ENCODE measurements at places on chromosomes 6 and 20. TPM values are rescaled to one million over a fixed set of nuclear protein-coding genes. Genes with fewer than 3 reads are reported as not detected.
A peak's percentile ranks its signal among the peaks of the same experiment; 100 is the strongest.

DNA sequence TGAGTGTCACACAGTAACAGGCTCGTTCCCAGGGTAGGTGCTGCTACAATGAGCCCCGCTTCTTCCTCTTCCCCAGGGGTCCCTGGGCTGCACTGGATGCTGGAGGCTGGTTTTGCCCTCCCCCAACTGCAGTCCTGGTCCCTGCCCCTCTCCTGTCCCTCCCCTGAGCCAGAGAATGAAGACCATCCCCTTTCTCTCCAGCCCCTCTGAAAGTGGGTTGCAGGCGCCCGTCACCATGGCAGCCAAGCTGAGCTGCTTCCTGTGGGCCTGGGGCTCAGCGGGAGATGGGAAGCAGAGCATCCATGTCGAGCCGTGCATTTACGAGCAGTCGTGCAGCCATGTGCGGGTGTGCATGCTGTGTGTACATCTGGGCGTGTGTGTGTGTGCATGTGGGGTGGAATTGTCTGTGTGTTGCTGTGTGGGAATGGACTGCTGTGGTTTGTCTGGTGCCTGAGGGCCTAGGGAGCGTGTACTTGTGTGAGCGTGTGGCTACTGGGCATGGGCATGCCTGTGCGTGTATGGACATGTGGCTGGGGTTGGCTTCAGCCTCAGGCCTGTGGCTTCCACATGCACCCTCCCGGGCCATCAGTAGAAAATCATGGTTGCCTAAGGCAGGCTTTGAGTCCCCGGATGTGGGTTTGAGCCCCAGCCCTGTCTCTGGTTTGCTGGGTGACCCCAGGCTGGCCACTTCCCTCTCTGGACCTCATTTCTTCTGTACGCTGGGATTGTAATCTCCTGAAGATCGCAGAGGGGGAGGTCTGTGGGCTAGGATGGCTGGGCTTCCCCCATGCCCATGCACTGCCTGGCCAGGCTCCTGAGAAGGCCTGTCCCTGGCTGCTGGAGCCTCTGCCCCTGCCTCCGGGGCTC lies 48.8 kb downstream of the SRC start:
- no peak overlapping the region for H3K27ac ChIP-seq
- no peaks in the 10 kb centered on the region for H3K36me3 ChIP-seq
- no peaks in the 10 kb centered on the region for H3K27me3 ChIP-seq
- DNase-seq: no peak
- no peak overlapping the region for H3K4me3 ChIP-seq

GRCh38 chr20:49482621-49483017 lies at the start of gene KCNB1:
Gene KCNB1, minus strand, starts transcription at chr20:49482668. Its CDS starts 188 bp downstream, at chr20:49482480.
- H3K27me3 ChIP-seq: peaks cover 23% of the 10 kb centered on the region
- H3K4me1 ChIP-seq: peaks cover 14% of the 10 kb centered on the region
- H3K4me3 ChIP-seq: peak within 1 kb of the TSS; percentile 55
- no peaks in the 10 kb centered on the region for H3K36me3 ChIP-seq
- peak; percentile 58 for DNase-seq

GRCh38 chr20:40540166-40540565 lies 148.9 kb downstream of the MAFB start:
- no peaks in the 10 kb centered on the region for H3K27me3 ChIP-seq
- H3K4me1 ChIP-seq: no peaks in the 10 kb centered on the region
- no peak for DNase-seq
- H3K36me3 ChIP-seq: no peaks in the 10 kb centered on the region
- H3K27ac ChIP-seq: no peak overlapping the region

- no peaks in the 10 kb centered on the region for H3K27me3 ChIP-seq
- H3K4me3 ChIP-seq: no peak overlapping the region
- no peak overlapping the region for H3K27ac ChIP-seq
- DNase-seq: no peak
- H3K36me3 ChIP-seq: no peaks in the 10 kb centered on the region
- H3K4me1 ChIP-seq: no peaks in the 10 kb centered on the region
These were observed 212.5 kb upstream of the SNX9 start for GRCh38 chr6:157610451-157610999.

- DNase-seq: no peak
- H3K36me3 ChIP-seq: no peaks in the 10 kb centered on the region
- no peaks in the 10 kb centered on the region for H3K27me3 ChIP-seq
- H3K4me1 ChIP-seq: peaks cover 47% of the 10 kb centered on the region
- no peak overlapping the region for H3K4me3 ChIP-seq
- H3K27ac ChIP-seq: peak overlapping the region; percentile 92
These were observed 18.5 kb upstream of the ARMC12 start for GRCh38 chr6:35718375-35718736.

GRCh38 chr20:25308671-25309394 lies 60.9 kb downstream of the PYGB start:
- H3K4me1 ChIP-seq: peaks cover 19% of the 10 kb centered on the region
- peaks cover 25% of the 10 kb centered on the region for H3K36me3 ChIP-seq
- DNase-seq: no peak
- no peak overlapping the region for H3K27ac ChIP-seq

The SNRPB gene
- total RNA-seq: 51.4 TPM

The GINS1 gene
- 0.84 TPM for total RNA-seq

The WFDC12 gene
- not detected for total RNA-seq

The PDYN gene
- total RNA-seq: not detected

The PTGIS gene
- total RNA-seq: 22.6 TPM

All from heart right ventricle (tissue), 16 donors.